ENCODE measurements at places on chromosomes 4 and X.

- no peak for DNase-seq
Observed at GRCh38 chr4:139509727-139510410, 46.1 kb downstream of the SETD7 start.

DNA sequence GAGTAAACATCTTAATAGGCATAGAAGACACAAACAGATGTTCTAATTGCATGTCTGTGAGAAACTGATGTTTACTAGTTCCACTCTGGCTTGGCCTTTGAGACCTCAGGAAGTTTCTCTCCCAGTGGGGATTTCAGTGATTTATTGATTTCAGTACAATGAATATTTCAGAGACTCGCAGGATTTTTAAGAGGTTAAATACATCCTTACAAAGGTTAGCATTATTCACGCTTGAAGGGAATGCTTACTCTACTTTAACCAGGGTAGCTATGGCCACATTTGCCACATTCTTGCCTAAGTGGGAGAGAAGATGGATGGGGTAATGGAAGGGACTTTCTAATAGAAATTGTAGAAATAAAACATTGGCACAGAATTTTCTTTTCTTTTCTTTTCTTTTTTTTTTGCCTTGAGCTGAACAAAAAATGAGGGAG is 480.1 kb downstream of the SPRY1 start:
- DNase-seq: no peak

DNA sequence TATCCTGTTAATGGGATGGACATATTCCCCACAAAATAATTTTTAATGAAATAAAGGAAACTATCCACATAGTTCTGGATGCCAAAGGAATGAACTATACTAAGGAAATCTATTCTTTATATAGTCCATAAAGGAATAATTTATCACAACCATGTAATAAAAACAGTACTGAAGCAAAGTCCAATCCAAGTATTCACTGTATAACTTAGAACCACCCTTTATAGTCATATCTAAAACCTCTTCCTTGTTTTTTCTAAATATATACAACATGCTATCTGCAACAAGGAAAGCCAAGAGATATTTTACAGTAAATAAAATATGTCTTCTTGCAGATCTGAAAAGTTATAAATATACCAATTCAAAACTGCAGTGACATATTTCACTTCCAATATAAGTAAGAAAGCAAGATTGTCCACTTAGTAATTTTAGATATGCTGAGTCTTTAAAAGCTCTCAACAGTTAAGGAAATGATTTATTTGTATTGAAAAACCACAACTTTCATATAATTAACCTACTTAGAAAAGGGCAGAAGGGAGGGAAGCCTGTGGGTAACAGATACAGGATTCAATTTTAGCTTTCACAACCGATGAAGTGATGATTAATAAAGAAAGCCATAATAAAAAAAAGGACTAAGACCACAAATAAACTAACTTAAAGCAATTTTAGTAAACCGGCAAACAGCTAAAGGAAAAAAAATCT is 8.0 kb downstream of the NR3C2 start:
- DNase-seq: no peak

- no peak for DNase-seq
Observed at GRCh38 chr4:68267433-68267944, 22.0 kb upstream of the TMPRSS11B start.

DNA sequence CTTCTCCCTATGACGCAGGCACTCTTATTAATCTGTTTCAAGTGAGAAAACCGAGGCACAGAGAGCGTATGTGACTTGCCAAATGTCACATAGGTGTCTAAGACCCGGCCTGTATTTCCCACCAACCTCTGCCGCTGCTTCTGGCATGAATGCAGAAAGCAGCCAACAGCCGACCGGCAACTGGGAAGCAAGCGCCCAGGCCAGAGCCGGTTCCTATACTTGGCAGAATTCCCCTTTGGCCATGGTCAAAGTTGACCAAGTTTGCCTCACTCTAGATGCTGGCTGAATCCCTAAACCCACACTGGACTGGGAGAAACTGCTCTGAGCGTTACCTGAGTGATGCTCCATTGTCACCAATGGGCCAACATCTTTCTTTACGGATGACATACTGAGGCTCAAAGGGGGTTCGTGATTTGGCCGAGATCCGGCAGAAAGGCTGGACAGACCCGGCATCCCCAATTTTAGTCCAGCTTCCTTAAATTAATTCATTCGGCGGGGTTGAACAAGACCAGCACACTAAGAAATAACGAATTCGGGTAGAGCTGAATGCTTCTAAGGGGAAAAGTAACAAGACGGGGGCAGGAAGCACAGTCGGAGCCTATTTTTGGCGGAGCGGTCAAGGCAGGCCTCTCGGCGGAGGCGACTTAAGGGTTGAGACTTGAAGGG is 11.2 kb downstream of the MSX1 start:
- DNase-seq: no peak

DNA sequence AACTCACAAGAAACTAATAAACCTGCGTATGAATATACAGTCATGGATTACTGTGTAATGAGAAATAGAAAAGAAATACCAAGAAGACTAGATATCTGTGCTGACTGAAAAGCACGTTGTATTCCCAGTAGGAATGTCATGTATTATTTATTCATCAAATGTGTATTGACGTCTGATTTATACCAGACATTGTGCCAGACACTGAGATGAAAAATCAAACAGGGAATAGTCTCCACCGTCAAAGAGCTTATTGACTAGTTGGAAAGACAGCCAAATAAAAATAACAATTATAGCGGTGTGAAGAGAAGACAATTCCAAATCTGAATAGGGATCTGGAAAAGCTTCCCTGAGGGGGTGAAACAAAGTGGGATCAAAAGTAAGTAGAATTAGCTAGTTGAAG is 687.6 kb downstream of the C4orf33 start:
- DNase-seq: no peak

DNA sequence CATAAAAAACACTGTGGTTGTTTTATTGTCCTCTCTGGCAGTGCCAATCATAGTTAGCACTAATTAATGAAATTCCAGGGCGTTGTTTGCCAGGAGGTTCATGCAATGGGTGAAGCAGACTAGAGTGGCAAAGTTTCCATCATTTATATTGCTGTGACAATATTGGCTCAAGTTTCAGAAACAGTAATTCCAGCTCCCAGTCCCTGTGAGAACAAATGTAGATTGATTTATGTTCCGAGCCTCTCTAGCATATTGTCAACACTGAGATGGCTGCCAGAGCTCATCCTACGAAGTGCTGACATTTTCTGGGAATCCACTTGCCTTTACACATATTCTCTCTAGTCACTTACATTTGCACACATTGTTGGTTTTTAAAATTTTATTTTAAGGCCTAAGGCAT is 440.0 kb upstream of the IGFBP7 start:
- no peak for DNase-seq

GRCh38 chrX:9626379-9626778 is 139.3 kb downstream of the GPR143 start:
- no peak for DNase-seq

DNA sequence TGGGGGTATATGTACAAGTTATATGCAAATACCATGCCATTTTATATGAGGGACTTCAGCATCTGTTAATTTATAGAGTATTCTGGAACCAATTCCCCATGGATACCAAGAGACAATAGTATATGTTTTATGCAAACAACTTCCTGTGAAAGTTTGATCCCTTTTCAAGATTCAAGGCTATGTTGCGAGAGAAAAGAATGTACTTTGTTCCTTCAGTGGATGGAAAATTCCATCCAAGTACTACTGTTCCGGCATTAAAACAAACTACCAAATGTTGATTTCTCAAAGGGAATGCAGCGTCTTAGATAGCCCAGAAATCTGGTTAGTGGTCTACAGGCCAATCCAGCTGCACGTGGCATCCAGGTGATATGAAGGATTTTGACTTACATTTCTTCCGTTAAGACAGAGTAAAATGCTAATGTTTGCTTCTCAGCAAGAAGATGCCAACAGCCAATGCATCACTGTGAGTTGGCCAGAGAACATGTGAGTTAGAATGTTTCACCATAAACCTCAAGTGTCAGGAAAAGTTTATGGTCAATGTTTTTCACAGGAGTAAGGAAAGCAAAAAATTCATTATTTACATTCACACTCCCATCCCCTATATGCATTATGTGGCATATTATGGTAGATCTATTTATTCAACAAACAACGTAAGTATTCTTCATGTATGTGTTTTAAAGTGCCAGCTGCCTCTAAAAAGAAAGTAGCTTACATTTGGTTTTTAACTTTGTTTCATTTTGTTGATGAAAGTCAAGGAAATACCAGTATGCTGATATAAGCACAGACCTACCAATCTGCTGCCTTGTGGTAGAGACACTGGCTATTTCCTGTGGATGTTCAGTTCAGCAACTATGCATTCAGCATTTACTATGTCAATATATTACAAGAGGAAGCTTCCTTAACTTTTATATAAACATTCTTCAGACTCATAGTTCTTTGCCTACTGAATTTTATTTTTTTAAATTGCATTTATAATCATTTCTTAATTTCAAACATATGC is 44.4 kb downstream of the METTL14 start:
- DNase-seq: no peak

GRCh38 chr4:176359590-176359989 is 39.8 kb downstream of the SPCS3 start:
- no peak for DNase-seq

DNA sequence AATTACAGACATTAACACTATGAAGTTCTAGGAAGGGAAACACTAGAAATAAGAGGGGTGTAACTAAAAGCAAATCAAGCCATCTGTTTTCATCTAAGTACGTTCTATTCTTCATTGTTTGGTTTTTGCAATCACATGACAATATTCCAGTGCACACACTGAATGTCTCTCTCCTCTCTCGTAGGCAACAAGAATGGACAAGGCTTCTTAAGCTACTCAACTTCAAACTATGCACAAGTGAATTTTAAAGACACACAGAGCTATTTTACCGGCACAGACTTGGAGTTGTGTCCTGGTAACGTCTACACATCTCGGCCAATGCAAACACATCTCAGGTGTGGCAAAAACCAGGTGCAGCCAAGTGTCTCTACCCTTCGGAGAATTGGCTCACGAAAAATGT is 173.3 kb downstream of the PRKX start:
- DNase-seq: no peak

GRCh38 chrX:13376857-13377549 is 57.1 kb upstream of the ATXN3L start:
- no peak for DNase-seq

GRCh38 chrX:48468693-48469691 is 1.1 kb downstream of the SLC38A5 start:
- no peak for DNase-seq

DNA sequence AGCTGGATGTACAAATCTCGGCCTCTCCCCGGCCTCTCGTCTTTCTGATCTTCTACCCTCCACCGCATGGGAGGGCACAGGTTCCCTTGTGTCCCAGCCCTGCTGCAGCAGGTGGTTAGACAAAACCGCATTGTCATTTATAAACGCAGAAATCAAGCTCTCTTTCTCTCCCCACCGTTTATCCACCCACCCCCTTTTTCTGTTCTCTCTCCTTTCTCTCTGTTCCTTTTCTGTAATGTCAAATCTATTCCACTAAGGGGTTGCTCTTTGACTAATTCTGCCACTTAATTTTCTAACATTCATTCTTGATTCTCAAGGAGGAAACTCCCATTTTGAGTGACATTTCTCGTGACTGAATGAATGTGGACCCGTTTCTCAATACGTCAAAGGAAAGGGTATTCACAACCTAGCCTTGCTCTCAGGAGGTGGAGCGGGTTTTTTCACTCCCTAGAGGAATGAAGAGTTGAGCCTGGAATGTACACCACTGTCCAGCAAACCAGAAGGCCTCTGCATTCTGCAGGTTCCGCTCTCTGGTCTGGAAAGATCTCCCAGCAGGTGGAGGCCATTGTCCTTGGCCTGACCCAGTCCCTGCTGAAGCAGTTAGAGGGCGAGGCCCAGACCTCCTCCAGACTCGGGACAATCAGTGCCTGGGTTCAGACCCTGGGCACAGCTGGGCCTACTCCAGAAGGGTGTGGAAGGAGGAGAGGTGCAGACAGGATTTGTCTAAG is 70.9 kb upstream of the ENPP6 start:
- DNase-seq: no peak

DNA sequence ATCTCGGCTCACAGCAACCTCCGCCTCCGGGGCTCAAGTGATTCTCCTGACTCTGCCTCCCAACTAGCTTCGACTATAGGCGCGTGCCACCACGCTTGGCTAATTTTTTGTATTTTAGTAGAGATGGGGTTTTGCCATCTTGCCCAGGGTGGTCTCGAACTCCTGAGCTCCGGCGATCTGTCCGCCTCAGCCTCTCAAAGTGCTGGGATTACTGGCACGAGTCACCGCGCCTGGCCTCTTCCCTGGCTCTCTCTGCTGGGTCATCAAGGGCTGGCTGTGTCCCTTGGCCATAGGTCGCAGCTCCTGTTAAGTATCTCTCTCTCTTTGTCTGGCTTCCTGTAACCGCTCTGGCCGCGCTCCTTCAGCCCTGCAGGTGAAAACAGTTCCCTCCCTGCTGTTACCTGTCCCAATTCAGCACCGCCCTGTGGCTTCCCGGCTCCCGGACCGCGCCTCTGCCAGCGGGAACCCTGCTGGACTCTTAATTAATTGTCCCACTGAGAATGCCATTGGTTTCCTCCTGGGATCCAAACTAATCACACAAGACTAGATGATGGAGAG is 1.3 kb upstream of the RGS12 start:
- no peak for DNase-seq

- DNase-seq: no peak
Observed at GRCh38 chrX:84737471-84737871, 235.2 kb upstream of the HDX start.

DNA sequence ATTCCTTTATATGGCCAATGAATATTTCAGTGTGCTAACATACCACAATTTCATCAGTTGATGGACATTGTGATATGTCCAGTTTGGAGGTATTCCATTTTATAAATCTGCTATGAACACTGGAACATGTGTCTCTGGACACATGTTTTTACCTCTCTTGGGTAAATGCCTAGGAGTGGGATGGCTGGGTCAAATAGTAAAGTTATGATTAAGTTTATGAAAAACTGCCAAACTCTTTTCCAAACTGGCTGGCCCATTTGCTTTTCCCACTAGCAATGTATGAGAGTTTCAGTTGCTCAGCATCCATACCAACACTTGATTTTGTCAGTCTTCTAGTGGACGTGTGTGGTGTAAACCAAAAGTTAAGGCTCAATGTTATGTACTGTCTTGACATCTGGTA is 40.5 kb downstream of the CEP44 start:
- no peak for DNase-seq

DNA sequence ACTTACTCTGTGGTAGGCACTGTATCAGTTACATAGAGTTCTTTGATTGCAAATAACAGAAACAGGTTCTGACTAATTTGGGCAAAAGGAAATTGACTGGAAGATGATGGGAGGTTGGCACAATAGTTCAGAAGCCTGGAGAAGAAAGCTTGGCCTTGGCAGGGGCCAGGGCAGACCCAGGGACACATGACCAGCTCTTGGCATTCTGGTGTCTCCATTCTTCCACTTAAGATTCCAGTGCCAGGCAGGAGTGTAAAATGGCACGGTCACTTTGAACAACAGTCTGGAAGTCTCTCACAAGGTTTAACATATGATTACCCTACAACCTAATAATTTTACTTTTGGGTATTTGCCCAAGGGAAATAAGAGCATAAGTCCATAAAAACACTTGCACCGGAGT is 175.9 kb downstream of the BCOR start:
- no peak for DNase-seq

GRCh38 chr4:8642651-8643321 is 50.2 kb downstream of the CPZ start:
- no peak for DNase-seq

Measured in stimulated activated CD4-positive, alpha-beta T cell treated with anti-CD3 and anti-CD28 coated beads, Interleukin-1b, Interleukin-23, amount 100 ng/mL, for 24 hours (primary cell).